Stimulated activated CD8-positive, alpha-beta memory T cell treated with anti-CD3 and anti-CD28 coated beads, Interleukin-7, amount 100 ng/mL, for 1 hour (primary cell): ENCODE measurements at places on chromosomes 7 and 10.

GRCh38 chr7:94655126-94655847 lies 646 bp downstream of the SGCE start:
- DNase-seq, result no peak

DNA sequence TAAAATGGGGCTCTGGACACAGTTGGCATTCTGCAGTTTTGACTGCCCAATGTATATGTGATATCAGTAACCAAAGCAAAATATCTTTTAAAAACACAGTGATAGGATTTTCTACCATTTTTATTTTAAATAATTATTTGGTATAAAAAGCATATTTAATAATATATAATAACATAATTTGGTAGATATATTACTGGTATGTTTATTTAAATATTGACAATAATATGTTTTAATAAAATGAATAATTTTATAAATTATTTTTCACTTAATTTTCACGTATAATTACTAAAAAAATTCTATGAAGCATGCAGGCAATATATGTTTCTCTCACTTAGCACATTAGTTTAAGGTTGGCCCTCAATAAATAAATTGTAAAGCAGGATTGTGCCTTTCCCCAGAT lies 269.1 kb downstream of the PRKG1 start:
- no peak for DNase-seq

DNA sequence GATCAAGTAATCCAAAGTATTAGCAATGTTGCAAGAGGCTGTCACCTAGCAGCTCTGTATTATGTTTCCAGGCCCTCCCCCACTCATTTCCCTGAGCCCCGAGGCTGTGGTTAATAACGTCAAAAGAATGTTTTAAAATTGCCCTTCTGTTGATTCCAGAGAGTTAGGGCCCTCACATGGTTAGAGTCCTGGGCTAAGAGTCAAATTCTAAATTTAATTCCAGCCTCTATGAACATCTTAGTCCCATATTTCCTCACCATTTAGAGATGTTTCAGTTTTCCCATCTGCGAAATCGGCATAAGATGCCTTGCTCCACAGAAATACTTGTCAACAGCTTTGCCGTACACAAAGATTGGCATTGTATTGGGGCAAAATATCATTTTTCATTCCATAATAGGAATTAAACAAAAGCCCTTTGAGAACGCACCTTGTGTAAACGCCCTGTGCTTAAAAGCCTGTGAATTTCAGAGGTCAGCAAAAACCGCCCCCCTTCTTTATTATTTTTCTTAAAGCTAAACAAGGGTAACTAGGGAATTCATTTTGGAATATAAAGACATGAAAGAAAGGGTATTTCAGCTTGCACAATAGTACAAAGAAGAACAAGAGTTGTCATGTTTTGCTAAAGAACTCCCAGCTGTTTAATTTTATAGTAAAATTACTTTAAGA lies 135.8 kb downstream of the ARID5B start:
- DNase-seq, result no peak

DNA sequence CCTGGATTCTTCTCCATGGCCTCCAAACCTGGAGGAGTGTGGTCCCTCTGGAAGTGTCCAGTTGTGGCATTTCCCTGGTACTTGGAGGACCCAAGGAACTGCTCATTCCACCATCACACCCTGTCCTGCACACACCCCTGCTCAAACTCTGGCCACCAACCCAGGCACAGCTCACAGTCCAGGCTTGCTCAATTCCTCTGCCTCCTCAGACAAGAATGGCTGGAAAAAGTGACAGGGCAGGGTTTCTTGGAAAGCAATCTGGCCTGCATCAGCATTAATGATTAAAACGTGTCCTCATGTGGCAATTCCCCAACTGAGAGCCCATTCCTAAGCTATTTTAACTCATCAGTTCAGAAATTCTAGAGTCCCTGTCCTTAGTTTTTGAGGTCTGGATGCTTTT lies 17.2 kb upstream of the TPST1 start:
- no peak for DNase-seq

DNA sequence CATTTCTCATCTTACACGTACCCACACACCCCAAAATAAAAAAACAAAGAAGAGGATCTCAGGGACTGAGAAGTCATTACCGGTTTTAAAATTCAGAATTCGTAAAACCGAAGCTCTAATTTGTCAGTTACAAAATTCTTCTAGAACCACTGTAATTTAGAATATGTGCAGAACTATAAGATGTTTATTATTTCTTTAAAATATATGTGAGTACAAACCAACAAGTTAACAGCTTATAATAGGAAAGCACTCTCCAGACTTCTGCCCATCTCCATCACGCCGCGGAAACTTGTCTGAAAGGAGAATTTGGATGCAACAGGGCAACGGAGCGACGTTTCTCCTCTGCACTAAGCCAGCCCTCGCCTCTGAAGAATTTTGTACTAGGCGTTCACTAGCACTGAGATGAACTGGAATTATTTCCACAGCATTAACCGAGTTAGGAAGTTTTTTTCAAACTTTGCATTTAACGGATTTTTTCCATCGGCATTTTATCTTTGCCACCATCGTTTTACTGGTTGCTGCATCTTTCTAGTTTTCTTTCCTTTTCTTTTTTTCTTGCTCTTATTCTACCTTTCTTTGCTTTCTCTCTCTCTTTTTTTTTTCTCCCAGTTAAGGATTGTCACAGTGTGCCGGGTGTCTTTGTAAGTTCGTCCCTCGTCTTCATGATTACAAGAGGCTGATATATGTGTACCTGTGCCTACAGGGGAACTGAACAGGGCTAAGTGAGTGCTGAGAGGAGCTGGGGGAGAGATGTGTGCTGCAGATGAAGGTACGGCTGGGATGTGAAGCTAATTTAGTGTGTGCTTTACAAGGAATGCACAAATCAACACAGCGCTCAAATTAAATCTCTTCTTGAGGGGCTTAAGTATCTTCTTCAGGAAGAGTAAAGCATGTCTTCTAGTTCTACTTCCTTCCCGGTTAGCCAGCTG lies 295.9 kb upstream of the NFE2L3 start:
- DNase-seq, result no peak

GRCh38 chr7:143240291-143241168 lies 18.7 kb downstream of the TAS2R40 start:
- peak; percentile 42 for DNase-seq
